Naive thymus-derived CD8-positive, alpha-beta T cell (primary cell): ENCODE measurements at places on chromosomes 2 and 18.

DNA sequence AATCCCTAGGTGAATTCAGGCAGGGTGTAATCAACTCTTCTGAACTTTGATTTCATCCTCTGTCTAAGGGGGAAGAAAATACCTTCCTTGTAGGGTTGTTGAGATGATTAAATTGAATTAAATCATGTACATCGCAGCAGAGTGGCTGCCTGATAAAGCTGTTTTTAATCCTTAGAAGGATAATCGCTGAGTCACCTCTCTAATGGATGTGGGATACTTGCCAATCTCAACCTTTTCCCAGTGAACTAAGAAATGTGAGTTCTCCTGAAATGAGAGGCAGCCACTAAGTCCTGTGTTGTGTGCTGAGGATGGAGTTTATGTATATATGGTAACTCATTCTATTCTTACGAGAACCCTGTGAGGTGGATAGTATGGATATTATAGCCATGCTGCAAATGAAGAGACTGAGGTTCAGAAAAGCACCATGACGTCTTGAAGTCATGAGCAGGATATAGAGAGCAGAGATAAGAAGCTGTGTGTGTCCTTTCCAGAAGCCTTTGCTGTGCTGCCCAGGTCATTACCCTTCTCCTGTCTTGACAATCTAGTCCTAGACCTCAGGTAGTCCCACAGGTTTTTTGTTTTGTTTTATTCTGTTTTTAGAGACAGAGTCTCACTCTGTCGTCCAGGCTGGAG is 93.3 kb downstream of the HNRNPLL start:
- H3K27me3 ChIP-seq = peaks cover 2% of the 10 kb centered on the region
- H3K36me3 ChIP-seq = no peaks in the 10 kb centered on the region
- peaks cover 2% of the 10 kb centered on the region for H3K4me1 ChIP-seq
- H3K4me3 ChIP-seq = no peak overlapping the region
- no peak for DNase-seq

- peaks cover 16% of the 10 kb centered on the region for H3K27me3 ChIP-seq
- H3K4me3 ChIP-seq = no peak overlapping the region
- DNase-seq = peak; percentile 41
- H3K36me3 ChIP-seq = no peaks in the 10 kb centered on the region
Measured at GRCh38 chr2:2830576-2830975, 499.5 kb upstream of the MYT1L start.

- H3K4me3 ChIP-seq = no peak overlapping the region
- no peak overlapping the region for H3K27ac ChIP-seq
- DNase-seq = no peak
- H3K4me1 ChIP-seq = peaks cover 6% of the 10 kb centered on the region
- H3K27me3 ChIP-seq = peaks cover 1% of the 10 kb centered on the region
Measured at GRCh38 chr2:42987112-42987922, 194.9 kb upstream of the HAAO start.

GRCh38 chr2:240553956-240554480 is 3.8 kb downstream of the ANKMY1 start:
- H3K27me3 ChIP-seq = no peaks in the 10 kb centered on the region
- H3K27ac ChIP-seq = no peak overlapping the region
- H3K4me1 ChIP-seq = peaks cover 45% of the 10 kb centered on the region
- no peak overlapping the region for H3K4me3 ChIP-seq
- peaks cover 42% of the 10 kb centered on the region for H3K36me3 ChIP-seq

DNA sequence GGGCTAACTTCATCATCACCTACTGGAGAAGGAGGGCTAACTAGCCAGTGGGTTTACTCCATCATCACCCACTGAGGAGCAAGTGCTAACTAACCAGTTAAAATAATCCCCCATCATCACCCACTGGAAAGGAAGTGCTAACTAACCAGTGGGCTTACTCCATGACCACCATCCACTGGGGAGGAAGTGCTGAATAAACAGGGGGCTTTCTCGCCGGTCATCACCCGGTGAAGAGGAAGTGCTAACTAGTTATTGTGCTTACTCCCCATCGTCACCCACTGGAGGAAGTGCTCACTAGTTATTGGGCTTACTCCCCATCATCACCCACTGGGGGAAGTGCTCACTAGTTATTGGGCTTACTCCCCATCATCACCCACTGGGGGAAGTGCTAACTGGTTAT is 124.4 kb upstream of the SALL3 start:
- no peak overlapping the region for H3K27ac ChIP-seq
- H3K36me3 ChIP-seq = peaks cover 16% of the 10 kb centered on the region
- no peaks in the 10 kb centered on the region for H3K4me1 ChIP-seq
- H3K27me3 ChIP-seq = peaks cover 20% of the 10 kb centered on the region
- H3K4me3 ChIP-seq = no peak overlapping the region

DNA sequence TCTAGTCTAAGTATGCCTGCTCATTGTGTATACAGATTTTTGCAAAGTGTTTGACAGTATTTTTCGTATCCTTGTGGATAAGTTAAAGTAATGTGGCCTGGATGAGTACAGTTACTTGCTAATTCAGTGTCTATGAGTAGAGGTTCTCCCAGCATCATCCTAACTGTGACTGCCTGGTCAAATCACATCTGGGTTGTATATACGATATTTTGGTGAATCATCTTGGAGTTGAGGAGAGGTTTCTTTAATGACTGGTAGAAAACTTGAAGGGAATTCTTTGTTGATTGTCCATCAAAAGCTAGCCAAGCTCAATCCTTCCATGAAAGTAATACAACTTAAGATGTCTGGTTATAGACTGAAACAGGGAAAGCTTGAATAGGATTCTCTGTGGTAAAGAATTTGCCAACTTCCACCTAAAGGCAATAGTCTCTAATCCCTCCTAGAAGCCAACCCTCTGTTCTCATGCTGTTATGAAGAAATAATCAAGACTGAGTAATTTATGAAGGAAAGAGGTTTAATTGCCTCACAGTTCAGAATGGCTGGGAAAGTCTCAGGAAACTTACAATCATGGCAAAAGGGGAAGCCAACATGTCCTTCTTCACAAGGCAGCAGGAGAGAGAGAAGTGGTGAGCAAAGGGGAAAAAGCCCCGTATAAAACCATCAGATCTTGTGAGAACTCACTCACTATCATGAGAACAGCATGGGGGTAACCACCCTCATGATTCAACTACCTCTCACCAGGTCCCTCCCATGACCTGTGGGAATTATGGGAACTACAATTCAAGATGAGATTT is 19.4 kb upstream of the RALBP1 start:
- DNase-seq = no peak
- peaks cover 8% of the 10 kb centered on the region for H3K4me1 ChIP-seq
- H3K36me3 ChIP-seq = peaks cover 10% of the 10 kb centered on the region
- H3K27ac ChIP-seq = no peak overlapping the region
- H3K27me3 ChIP-seq = peaks cover 5% of the 10 kb centered on the region

- no peak overlapping the region for H3K4me3 ChIP-seq
- H3K27me3 ChIP-seq = no peaks in the 10 kb centered on the region
- H3K27ac ChIP-seq = no peak overlapping the region
- H3K4me1 ChIP-seq = no peaks in the 10 kb centered on the region
Measured at GRCh38 chr18:73270920-73271634, 403.3 kb upstream of the NETO1 start.

DNA sequence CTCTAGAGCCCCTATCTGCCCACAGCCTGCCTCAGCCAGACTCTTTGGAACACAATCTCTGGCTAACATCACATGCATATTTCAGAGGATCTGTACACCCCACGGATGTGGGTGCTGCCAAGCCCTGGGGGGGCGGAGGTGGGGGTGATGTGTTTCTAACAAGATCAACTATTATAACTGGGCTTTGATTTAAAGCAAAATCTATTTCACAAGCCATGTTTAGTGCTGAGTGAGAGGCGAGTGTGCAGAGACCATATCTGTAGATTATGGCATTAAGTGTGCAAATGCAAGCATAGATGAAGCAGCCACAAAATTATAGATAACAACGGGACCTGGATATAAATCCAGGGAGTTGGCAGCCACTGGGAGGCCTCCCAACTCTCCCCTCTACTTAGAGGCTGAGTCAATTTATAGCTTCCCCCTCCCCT is 135.8 kb upstream of the SMAD2 start:
- no peak overlapping the region for H3K27ac ChIP-seq
- peaks cover 1% of the 10 kb centered on the region for H3K27me3 ChIP-seq
- H3K4me3 ChIP-seq = no peak overlapping the region

DNA sequence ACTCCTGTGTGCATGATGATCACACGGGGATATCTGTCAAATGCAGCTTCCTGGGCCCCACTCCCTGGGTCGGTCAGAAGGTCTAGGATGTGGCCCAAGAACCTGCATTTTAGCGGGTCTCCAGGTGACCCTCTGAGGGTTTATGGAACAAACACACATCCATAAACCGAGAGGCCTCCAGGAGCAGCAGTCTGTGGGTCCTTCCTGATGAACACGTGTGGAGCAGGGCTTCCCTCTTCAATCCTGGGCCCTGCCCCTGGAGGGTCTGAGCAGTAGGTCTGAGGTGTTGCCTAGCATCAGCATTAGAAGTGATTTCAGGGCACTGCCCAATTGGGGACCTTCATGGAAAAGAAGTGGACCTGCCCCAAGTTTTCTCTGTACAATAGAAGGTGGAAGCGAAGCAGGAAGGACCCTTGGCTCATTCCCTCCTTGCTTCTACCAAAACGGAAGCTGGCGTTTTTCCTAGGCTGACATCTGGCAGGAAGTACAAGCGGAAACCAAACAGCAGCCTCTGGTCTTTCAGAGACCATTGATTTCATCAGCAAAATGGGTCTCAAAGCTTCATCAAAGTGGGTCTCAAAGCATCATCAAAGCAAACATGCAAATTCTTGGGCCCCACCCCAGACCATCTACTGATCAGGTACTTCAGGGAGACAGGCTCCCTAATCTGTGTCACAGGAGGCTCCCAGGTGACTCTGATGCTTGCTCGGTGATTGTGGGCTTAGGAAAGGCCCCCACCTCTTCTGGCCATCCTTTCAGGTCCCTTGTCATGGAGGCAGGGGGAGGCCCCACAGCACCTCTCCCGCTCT is 30.7 kb downstream of the INO80C start:
- H3K4me1 ChIP-seq = no peaks in the 10 kb centered on the region
- H3K27me3 ChIP-seq = no peaks in the 10 kb centered on the region
- no peak overlapping the region for H3K4me3 ChIP-seq
- no peak overlapping the region for H3K27ac ChIP-seq
- no peak for DNase-seq

GRCh38 chr2:127615511-127616166 is 30.3 kb upstream of the GPR17 start:
- no peak overlapping the region for H3K27ac ChIP-seq
- H3K4me1 ChIP-seq = peaks cover 39% of the 10 kb centered on the region
- H3K27me3 ChIP-seq = no peaks in the 10 kb centered on the region
- no peak for DNase-seq
- peaks cover 10% of the 10 kb centered on the region for H3K36me3 ChIP-seq

GRCh38 chr2:109311771-109312170 is 182.8 kb downstream of the SH3RF3 start:
- peaks cover 7% of the 10 kb centered on the region for H3K4me1 ChIP-seq
- H3K4me3 ChIP-seq = no peak overlapping the region
- peaks cover under 1% of the 10 kb centered on the region for H3K36me3 ChIP-seq
- H3K27ac ChIP-seq = peak overlapping the region; percentile 17
- H3K27me3 ChIP-seq = no peaks in the 10 kb centered on the region

DNA sequence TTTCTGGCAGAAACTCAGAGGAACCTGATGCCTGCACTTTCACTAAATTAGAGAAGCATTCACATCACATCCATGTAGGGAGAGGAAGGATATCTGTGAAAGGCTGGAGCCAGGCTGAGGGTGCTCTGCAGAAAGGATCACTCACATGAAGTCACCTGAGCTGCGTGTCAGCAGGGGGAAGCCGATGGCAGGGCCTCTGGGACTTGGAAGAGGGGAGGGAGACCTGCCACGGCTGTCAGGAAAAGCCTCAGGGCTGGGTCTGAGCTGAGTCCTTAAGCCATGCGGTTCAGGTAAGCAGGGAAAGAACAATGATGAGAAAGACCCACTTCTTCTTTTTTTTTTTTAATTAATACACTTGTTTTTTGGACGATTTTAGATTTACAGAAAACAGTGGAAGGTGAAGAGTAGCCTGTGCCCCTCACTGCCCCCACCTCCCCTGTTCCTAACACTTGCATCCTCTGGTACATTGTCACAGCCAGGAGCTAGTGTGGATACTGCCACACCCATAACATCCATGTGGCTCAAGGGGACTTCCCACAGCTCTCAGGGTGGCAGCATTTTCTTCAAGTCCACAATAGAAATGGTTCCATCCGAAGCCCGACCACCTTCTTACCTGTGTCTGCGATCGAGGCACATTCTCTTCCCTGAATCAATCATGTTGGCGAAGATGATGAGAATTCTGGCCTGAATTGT is 156.5 kb upstream of the TPO start:
- no peaks in the 10 kb centered on the region for H3K27me3 ChIP-seq
- no peak for DNase-seq
- H3K4me3 ChIP-seq = no peak overlapping the region
- H3K4me1 ChIP-seq = no peaks in the 10 kb centered on the region
- H3K36me3 ChIP-seq = peaks cover 7% of the 10 kb centered on the region

- H3K4me1 ChIP-seq = no peaks in the 10 kb centered on the region
- peaks cover 5% of the 10 kb centered on the region for H3K27me3 ChIP-seq
- no peak for DNase-seq
Measured at GRCh38 chr2:36618381-36618780, 20.4 kb upstream of the FEZ2 start.

DNA sequence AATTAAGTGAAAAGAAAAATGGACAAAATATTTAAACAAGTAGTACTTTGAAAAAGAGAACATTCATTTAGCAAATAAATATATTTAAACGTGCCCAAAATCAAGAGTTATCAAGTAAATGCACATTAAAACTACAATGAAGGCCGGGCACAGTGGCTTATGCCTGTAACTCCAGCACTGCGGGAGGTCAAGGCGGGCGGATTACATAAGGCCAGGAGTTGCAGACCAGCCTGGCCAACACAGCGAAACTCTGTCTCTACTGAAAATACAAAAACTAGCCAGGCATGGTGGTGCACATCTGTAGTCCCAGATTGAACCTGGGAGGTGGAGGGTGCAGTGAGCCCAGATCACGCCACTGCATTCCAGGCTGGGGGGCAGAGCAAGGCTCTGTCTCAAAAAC is 9.8 kb downstream of the STAM2 start:
- H3K4me1 ChIP-seq = peaks cover 46% of the 10 kb centered on the region
- no peaks in the 10 kb centered on the region for H3K36me3 ChIP-seq
- no peak overlapping the region for H3K27ac ChIP-seq

DNA sequence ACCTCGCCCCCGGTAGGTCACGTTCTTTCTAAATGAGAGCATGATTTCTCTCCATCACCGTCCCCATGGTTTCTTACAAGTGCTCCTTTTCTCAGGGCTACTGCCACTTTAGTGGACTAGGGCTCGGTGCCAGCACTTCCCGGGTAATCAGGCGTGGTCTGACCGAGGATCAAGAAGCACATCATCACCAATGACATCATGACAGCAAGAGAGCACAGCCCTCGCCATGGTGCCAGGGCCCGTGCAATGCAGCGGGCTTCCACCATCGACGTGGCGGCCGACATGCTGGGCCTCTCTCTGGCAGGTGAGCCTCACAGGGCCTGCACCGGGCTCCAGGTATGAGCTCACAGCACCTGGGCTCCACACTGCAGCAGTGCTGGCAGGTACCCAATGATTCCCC is 75.2 kb downstream of the INPP4A start:
- no peak overlapping the region for H3K4me3 ChIP-seq
- peaks cover 33% of the 10 kb centered on the region for H3K4me1 ChIP-seq
- H3K27me3 ChIP-seq = no peaks in the 10 kb centered on the region
- no peaks in the 10 kb centered on the region for H3K36me3 ChIP-seq
- no peak for DNase-seq
- no peak overlapping the region for H3K27ac ChIP-seq
